ENCODE measurements at places on chromosomes 2 and 18.

DNA sequence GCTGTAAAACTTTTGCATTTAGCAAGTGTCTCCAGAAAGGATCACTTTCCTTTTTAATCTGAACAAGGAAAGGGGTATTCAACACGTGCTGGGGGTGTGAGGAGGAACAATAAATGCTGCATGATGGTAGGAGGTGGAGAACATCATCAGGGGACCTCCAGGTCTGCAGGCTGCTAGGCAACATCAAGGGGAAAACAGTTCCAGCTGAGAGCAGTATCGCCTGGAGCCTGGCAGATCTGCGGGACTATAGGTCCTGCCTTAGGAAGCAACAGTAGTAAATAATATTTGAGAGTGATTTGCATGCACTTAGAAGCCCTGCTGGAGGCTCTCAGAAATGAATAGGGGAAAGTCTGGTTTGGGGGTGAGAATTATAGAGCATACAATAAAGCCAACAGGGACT lies 175.6 kb downstream of the SUCLG1 start:
- DNase-seq, result no peak

DNA sequence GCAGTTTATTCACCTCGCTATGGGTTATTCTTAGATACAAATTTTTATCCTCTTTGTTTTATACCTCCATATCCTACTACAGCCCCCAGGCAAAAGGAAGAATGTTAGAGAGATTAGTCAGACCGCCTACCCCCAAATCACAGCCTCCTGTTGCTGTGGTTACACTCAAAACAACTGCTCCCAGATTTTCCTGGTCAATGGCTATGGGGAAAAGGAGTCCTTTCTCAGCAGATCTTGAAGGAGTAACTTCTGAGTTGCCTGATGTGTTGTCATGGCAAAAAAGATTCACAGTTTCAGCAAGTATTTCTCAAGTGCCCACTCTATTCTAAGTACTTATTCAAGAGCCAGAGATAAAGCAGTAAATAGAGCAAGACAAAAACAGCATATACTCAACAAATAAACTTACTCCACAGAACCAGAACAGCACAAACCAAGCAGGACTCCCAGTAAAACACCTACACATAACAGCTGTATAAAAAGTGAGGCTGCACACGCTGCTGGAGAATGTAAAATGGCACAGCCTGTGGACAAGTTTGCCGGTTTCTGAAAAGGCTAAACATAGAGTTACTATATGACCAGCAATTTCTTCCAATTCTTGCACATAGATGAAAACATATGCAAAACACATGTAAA lies 104.8 kb downstream of the NOL10 start:
- DNase-seq, result no peak

- DNase-seq, result no peak
Measured at GRCh38 chr2:24492421-24493279, 1.6 kb downstream of the NCOA1 start.

GRCh38 chr2:139544186-139544851 lies 764.1 kb upstream of the NXPH2 start:
- no peak for DNase-seq

DNA sequence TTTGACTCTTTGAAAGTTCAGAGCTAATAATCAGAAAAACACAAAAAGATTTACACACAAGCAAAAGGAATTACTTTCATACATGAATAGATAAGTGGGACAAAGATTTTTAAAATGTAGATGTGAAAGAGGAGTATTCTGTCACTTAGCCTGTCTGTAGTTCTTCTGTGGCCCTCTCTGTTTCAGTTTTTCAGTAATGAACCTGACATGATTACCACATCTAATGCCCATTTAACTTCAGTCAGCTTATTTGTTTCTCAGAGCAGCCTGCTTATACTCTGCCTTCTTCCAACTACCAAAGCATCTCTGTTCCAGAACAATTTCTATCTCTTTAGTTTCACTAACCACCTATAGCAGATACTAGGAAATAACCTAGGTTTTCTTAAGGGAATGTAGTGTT lies 34.4 kb upstream of the ACADL start:
- DNase-seq, result no peak

DNA sequence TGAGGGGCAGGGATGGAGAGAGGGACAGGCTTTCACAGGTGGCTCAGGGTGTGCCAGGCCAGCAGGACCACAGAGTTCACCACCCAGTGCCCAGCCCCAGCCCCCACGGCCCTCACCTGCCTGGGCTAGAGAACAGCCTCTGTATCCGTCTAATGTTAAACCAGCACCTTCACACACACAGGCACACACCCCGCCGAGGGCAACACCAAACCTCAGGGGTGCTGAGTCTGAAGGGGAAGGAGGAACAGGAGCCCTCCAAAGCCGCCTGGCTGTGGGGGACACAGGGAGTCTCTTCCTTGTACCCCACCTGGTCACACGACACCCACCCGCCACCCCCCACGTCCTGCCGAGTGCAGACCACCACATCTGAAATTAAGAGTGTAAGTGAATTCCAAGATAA lies 205.8 kb upstream of the SALL3 start:
- no peak for DNase-seq

GRCh38 chr18:45670281-45670962 lies 53.6 kb upstream of the SLC14A1 start:
- peak; percentile 80 for DNase-seq

GRCh38 chr2:37471994-37472393 lies 127.6 kb downstream of the QPCT start:
- DNase-seq, result no peak

GRCh38 chr2:11142987-11143386 lies 12.3 kb upstream of the SLC66A3 start:
- no peak for DNase-seq

DNA sequence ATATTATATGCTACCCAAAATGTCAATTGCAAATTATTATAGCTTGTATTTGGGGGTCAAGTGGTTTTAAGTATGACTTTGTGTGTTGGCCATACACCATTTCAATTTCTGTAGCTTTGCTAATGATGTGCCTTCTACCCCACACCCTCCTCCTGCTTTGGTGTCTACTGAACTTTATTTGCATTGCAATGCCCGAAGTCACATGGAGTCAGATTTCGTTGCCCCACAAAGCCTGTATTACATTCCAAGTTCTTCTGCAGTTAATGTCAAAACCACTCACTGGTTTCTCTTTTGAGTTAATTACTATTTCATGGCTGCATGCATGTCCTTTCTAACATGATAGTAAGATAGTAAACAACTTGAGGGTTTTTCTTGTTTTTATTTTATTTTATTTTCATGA lies 528.9 kb downstream of the RIT2 start:
- DNase-seq, result no peak

GRCh38 chr2:26537826-26538475 lies 60.0 kb upstream of the OTOF start:
- DNase-seq, result no peak

DNA sequence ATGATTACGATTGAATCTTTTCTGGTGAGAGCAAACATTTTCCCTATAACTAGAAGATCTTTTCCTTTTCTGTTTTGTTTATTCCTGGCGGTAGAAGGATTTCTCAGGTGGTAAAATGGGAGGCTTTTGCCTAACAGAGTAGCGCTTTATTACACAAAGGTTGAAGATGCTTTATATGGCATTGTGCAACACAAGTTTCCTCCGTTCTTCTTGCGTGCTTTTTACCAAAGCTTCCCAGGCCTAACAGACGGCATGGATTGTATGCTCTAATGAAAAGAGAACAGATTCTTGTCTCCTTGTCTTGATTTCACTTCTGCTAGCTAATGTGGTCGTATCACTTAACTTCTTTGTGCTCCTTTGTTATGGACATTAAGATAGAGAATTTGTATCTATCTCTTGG lies 43.8 kb downstream of the MYO1B start:
- DNase-seq, result no peak

GRCh38 chr18:63273222-63273927 lies 46.2 kb downstream of the BCL2 start:
- no peak for DNase-seq

DNA sequence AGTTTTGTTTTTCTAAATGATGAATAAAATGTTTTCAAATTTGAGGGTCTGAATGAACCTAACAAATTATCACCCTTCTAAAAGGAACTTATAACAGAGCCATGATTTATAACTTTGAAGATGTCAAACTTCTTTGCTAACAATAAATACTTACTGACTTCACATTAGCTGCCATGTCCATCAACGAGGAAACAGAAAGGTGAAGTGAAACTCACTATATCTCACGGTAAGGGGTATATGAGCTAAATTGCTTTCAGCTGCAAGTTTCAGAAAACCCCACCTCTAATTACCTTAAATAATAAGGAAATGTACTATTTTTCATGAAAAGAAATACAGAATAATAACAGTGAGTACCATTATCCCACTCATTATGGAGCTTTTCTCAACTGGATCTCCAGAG lies 350.8 kb upstream of the NT5C1B start:
- DNase-seq, result no peak

- DNase-seq, result no peak
Measured at GRCh38 chr2:109486711-109487535, 126.8 kb downstream of the SEPTIN10 start.

- no peak for DNase-seq
Measured at GRCh38 chr2:221786297-221786926, 214.3 kb upstream of the EPHA4 start.

DNA sequence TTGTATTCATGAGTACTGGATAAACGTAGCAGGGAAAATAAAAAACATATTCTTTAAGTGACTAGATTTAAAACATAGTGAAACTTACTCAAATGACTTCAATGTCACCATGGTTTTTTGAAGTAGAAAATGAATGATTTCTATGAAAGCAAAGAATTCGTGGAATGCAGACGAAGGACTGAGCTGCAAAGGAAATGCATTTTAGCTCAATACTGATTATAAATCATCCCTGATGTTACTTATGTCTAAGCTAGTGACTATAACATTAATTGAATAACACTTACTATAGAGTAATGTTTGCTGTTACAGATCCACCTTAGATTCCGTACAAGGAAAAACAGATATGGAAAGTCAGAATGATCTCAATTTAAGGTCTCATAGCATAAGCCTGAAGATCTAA lies 1257.7 kb upstream of the CDH2 start:
- no peak for DNase-seq

DNA sequence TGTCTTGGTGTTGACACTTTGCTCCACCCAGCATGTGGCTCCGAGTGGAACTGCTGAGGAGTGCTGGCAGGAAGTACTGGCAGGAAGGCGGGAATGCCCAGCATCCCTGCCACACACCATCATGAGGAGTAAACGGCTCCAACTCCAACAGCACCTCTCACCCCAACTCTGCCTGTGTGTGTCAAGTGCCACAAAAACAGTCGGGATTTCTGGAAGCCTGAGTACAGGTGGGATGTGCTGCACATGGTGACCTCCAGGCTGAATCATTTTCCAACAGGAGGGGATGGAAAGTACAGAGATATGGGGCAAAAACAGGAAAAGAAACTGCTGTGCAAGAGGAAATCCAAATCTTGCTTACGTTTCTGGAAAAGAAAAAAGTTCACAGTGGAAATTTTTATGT lies 53.6 kb downstream of the PARD6G start:
- DNase-seq, result no peak

GRCh38 chr2:176638167-176639015 lies 369.1 kb downstream of the MTX2 start:
- DNase-seq, result peak; percentile 67

DNA sequence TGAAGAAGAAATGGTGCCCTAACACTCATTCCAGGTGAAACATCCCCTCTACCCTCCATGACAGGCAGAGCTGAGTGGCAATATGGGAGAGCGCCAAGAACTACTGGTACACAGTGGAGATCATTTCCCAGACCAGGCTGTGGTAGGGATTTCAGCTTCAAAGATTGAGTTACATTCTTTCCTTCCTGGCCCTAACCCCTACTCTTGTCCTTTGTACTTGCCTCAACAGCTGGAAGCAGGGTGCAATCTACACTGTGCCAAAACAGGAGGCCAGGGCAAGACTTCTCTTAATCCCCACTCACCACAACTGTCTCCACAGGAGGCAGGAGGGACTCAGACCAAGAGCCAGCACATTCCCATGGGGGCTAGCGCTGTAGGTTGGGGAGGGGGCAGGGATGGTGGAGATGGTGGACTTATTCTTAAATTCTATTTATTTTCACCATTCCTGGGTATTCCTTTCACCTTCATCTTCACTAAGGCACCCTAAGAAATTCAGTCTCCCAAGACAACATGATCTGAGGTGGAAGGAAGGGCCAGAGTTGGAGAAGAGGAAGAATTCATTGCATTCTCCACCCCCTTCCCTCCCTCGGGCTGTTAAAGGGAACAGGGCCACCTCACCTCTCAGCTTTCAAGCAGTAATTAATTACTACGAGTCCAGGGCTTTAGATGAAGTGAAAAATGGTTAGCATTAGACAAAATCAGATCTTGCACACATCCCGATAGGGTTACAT lies 65.9 kb downstream of the AAK1 start:
- no peak for DNase-seq

DNA sequence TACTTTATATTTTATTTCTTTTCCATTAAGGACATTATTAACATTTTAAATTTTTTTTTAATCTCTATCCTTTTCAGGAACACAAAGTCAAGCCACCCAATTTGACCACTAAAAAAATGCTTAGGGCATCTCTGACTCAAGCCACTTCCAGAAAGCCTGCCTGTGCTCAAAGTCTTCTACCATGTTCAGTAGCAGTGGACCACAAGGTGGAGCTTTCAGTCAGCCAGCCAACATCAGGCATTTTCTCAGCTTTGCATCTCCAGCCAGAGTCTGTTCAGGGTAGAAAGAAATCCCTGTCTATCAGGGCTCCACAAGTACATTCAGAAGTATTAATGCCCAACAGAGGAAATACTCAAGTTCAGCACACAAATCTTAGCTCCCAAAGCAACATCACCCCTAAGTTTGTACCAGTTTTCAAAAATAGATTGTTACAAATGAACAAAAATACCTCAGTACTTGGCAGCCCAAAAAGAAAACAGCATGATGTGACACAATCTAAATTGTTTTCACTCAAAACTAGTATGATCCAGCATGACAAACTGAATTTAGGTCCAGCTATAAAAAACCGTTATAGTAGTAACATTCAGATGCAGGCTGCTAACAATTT lies 37.6 kb downstream of the C18orf63 start:
- DNase-seq, result peak; percentile 64

DNA sequence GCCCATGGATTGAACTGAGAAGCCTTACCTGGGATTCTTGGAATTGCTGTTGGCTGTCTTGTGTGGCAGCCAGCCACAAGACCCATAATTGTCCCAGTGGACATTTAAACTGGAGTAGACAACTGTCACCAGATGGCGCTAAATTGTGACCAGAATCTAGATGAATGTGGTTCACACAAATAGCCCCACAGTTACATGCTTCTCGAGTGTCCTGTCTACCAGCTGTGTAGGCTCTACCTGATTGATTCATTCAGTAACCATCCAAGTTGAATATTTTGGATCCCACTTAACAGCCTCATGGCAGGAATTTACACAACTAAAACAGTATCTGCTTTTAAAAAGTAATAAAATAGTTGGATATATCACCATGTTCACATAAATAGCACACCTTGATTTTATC lies 73.2 kb downstream of the MAP4K4 start:
- DNase-seq, result no peak

Measured in right cardiac atrium (tissue), 5 donors.